ENCODE measurements at places on chromosomes 4 and X.

DNA sequence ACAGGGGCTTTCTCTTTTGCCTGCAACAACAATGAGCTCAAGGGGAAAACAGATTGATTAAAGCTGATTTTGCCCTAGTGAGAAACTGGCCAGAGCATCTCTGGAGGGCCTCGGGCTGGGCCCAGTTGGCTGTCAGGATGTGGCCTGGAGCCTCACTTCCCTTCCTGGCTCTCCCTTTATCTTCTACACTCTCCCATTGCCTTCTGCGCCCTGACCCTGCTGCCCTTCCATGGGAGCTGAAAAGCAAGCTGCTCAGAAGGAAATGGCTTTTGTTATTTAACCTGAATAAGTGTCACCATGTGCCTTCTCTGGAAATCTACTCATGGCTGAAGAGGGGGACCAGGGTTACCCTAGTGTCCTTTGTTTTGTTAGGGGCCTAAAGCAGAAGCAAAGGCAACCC lies 43.8 kb downstream of the NHSL2 start:
- DNase-seq, result no peak

DNA sequence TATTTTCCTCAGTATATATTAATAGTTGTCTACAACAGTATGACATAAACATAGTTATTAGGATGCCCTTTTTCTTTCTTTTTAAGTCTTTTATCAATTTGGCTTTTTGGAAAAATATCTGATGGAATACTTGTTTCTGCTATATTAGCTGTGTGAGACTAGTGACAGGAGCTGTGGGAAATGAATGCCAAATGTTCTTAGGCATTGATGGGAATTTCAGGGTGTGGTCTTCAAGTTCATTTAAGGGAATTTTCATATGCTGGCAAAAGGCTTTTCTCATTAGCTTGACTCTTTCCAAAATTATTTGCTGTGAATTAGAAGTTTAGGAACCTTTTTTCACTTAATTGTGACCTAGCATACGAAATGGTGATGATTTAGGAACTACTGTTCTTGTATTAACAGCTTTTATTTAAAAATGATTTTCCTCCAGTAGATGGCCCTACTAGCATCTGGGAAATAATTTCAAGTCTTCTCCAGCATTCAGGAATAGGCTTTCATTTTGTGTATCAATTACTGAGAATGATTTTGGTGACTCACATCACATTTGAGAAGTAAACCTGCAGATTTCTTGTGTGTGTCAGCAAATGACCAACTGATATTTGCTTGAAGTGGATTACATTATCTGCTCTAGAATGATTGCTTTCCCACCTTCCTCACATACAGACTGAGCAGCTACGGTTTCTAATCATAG lies 70.9 kb downstream of the HTT start:
- DNase-seq, result no peak

GRCh38 chrX:74293343-74293946 lies 10.5 kb upstream of the ZCCHC13 start:
- DNase-seq, result peak; percentile 33

DNA sequence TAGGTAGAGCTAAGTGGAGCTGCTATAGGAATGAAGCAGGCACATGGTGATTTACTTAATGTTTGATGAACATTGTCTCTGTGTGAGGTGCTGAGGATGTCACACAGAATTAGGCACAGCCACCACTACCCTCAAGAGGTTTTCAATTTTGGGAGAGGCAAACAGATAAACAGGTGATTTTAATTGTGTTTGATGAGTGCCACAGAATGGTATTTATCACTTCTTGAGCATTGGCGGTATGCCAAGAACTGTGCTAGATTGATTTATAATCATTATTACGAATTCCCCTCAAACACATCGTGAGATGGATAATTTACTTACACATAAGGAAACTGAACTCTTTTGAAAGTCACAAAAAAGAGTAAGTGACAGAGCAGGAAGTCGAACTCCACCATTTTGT lies 74.8 kb downstream of the FREM3 start:
- no peak for DNase-seq

DNA sequence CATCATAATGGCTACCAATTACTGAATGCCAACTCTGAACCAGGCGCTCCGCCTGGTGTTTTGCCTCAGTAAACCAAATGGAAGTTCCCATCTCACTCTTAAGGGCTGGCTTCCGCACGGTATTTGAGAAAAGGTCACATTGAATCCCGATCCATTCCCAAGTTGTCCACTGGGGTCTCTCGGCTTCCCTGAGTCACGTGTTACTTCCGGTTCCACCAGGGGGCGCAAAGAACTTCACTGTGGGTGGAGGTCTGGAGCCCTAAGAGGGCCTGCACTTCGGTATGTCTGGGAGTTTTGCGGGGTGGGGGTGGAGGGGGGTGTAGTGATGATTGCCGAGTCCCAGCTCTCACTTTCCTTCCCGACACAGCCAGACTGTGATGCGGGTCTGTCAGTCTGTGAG lies 13.4 kb upstream of the NHS start:
- DNase-seq, result no peak

DNA sequence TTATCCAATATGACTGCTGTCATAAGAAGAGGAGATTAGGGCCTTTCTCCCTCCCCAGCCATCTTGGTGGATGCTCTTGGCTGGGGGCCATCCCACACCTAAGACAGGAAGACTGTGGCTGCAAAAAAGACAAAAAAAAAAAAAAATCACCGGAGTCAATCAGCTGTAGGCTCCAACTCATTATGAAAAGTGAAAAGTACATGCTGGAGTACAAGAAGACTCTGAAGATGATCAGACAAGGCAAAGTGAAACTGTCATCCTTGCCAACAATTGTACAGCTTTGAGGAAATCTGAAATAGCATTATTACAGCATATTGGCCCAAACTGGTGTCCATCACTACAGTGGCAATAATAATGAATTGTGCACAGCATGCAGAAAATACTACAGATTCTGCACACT lies 5.2 kb downstream of the EGFL6 start:
- no peak for DNase-seq

DNA sequence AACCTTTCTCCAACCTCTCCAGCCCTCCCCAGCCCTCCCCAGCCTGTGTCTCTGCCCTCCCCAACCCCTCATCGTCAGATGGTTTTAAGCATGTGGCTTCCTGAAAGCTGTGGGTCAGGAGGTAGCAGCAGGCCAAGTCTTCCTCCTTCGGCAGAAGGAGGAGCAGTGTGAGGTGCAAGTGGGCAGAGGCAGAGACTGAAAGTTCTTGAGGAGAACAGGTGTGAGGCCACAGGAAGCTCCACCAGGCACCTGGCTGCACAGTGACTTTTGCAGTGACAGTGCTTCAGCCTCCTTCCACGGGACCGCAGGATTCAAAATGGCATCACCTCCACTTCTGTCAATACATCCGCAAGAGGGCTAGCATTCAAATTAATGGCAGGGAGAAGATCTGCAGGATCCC lies 203.9 kb upstream of the LEF1 start:
- peak; percentile 35 for DNase-seq

- no peak for DNase-seq
Measured at GRCh38 chr4:113524096-113524495, 237.4 kb downstream of the CAMK2D start.

DNA sequence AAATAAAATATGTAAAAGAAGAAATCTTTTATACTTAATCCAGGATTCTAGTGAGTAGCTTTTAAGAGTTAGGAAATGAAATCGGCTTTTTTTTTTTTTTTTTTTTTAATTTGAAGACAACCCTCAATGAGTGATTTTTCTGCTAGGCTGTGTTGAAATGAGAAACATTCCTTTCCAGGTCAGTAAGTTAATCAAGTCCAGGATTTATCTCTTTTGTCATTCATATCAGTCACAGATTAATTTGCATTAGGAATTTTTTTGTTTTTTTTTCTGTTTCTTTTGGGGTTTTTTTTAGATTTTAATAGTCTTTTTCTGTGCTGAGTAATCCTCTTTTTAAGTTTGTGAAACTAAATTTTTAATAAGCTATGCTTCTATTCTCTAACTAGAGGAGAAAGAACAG lies 448.1 kb downstream of the ADGRL3 start:
- DNase-seq, result no peak

GRCh38 chrX:12895866-12896265 lies 10.6 kb upstream of the TLR8 start:
- no peak for DNase-seq

DNA sequence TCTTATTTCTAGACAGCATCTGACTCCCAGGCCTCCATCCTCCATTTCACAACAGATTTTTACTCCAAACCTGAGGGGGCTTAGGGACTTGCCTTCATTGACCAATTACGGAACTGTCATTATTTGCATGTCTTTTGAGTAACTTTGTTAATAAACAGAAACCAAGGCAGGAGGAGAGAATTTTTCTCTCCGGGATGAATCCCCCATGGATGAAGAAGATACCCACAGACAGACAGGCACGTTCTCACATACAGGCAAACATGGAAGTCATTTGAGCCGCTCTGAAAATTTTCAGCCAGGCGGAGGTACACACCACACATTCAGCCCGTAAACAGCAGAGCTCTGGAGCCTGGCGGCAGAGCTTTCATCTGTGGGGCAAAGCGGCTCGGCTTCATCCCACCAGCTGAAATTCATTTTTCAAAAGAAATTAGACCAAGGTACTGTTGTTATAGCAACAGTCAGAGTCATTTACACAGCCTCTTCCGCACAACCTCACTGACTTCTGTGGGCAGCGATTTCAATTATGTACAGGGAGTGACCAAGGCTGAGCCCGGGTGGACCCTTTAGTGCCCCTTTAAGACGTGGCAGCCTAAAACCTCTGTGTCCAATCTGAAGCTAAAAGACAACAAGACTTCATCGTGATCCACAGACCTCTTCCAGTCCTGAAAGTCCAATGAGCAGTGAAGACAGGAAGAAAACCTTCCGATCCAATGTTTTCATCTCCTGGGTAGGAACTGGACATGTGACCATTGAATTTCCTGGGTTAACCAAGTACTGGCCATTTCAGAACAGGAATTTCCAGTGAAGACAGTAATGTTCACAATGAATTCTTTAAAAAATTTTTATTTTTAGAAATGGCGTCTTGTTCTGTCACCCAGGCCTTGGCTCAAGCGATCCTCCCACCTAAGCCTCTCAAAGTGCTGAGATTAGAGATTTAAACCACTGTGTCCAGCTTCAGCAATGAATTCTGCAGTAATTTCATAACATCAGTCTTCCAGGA lies 237.0 kb downstream of the MGST2 start:
- DNase-seq, result no peak

DNA sequence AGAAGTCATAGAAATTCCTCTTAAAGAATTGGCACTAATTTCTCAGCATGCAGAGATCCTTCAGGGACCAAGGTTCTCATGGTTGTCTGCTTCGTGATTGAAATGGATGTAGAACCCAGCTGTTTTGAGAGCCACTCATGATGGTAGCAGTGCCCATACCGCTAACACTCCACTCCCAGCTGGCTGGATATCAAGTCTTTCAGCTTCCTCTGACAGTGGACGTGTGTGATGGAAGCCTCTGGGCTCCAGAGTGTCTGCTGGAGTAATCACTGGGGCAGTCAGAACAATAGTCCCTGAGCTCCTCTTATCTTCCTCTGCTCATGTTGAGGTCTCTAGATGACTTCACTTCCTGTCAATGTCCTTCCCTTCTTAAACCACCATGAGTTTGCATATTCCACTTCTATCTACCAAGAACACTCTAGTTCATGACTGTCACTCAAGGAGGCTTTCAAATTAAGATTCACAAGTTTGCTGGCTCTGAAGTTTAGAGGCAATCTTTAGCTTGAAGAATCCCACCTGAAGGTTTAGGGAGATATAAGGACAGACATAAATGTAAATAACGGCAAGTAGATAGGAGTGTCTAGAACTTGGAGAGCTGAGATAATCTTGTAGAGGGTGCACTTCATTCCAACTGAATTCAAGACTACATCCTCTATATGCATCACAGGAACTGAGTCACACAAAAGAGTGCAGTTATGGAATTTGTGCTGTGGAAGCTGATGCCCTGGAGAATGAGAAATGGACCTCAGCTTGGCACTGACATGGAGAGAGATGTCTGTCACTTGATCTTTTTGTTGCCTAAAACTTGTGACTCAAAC lies 64.5 kb upstream of the WDR1 start:
- no peak for DNase-seq

- no peak for DNase-seq
Measured at GRCh38 chrX:386239-386767, 404 bp downstream of the PPP2R3B start.

DNA sequence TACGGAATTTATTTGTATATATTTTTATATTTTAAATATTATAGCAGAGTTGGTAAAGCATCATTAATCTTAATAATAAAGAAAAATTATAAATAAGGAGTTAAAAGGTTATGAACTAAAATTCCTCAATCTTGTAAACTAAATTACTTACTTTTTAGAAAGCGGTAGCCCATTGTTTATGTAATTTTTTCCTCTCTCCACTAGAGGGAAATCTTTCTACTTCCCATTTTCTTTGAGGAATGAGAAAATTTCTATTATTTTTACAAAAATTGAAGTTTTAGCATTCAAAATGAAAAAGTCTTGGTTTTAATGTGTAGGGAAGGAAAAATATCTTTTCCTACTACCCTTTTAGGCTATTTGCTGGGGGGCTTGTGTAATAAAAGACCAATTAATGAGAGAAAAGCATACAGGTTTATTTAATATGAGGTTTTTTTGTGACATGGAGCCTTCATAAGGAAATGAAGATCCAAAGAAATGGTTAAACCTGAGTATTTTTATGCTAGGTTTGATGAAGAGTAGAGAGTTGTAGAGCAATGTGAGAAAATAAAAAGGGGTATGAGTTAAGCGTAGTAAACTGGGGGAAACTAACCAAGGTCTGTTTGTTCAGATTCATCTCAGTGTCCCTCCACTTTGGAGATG lies 68.7 kb upstream of the ADAD1 start:
- DNase-seq, result peak; percentile 8

GRCh38 chr4:36854554-36854953 lies 390.0 kb upstream of the NWD2 start:
- no peak for DNase-seq

GRCh38 chrX:55342533-55343501 lies 78.1 kb upstream of the PAGE3 start:
- DNase-seq, result peak; percentile 64

DNA sequence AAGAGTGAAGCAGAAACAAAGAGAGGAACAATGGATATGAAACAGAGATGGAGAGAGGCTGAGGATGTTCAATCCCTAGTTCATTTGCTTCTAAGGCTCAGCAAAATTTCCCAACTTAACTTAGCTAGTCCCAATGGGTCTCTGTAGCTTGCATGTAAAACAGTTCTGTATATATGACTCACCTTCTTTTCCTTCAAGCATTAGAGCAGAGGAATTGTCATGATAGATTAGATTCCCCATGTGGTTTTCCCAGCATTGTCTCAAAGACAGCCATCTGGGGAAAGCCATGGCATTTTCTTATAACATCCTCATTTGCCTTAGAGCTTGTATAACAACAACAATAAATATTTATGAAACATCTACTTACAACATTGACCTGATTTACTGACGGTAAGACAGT lies 93.9 kb upstream of the GATB start:
- no peak for DNase-seq

DNA sequence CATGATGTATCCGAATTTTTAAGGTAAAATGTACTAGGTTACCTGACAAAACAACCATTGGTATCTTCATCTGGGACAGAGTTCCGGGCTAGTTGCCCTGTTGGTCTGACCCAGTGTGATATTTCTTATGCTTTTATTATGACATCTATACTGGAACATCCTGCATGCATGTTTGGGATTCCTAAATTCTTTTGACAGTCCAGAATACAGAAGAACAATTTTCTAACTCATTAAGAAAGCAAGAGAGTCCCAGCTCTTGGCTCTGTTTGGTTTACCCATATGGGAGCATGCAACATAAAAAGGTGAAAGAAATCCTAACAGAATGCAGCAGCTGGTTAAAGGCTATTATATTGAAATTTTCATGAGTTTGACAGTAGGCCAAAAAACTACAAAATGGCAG lies 247.7 kb upstream of the FTHL17 start:
- no peak for DNase-seq

GRCh38 chrX:67787196-67787595 lies 243.4 kb downstream of the AR start:
- no peak for DNase-seq

GRCh38 chr4:142500966-142501365 lies 345.1 kb downstream of the INPP4B start:
- no peak for DNase-seq
